Prostate gland (tissue), 2 donors: ENCODE measurements at places on chromosomes 7 and 10.

DNA sequence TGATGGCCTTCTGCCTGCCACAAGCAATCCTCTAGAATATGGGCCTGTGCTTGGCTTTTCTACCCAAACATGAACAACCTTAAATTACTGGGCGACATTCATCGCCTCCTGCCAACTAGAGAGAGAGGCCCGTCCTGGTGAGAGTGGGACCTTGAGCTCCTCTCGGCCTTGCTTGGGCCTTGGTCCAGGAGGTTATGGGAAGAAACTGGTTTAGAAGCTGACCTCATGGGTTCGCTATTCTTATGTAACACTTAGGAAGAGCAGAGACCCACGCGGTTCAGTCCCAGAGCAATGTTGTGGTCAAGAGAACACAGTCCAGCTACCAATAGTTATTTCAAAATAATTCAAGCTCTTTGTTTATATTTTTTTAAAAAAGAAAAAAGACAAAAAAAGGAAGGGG lies 176.3 kb upstream of the ZNF32 start:
- DNase-seq: no peak

- DNase-seq: no peak
Observed at GRCh38 chr10:77458986-77459590, 178.5 kb downstream of the KCNMA1 start.

DNA sequence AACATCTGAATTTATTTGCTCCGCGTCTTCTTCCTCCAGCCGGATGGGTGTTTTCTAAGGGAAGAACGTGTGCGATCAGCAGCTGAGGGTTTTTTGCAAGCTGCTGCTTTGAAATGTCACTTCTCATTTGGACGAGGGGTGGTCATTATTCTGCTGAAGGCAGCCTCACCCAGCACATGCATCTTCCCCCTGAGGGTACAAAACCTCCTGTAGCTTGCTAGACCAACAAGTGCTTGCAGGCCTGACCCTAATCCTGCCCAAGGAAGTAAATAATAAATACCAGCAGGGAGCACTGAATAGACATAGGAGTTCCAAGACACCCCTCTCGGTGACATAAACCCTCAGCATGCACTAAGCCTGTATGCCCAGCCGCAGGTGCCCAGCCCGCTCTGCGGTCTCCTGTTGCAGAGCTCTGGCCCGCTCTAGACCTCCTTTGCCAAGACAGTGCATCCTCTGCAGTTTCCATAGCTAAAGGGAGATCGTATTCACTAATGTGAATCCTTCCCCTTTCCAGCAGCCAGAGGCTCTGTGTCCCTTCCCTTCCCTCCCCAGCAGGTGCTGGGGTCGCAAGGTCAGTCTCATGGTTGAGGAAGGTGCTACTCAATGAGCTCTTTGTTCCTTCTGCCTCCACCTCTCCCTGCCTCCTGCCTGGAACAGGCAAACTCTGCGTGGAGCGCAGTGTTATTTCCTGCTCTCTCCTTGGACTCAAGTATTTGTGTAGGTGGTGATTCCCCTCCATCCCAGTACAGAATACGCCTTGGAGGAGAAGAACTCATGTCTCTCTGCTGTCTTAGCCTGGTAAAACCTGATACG lies 36.6 kb downstream of the SBDS start:
- no peak for DNase-seq

- DNase-seq: no peak
Observed at GRCh38 chr10:115129752-115130151, 36.6 kb downstream of the ATRNL1 start.

DNA sequence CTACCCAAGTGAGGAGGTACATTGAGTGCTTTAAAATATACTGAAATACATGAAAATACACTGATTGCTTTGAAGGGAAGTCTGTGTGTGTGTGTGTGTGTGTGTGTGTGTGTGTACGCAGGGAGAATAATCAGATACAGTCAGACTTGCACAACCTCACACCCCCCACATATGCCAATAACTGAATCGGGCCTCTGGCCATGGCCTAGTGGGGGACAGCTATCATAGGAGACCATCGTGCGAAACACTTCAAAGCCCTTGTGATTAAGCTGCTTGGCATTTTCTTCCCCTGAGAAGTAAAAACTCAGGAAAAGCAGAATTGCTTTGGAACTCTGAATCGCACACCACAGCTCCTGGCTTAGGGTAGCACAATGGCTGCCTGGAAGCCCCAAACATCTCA lies 135.1 kb downstream of the C10orf105 start:
- no peak for DNase-seq

- no peak for DNase-seq
Observed at GRCh38 chr10:68086011-68086410, 10.9 kb upstream of the HERC4 start.

GRCh38 chr7:155729847-155730246 lies 82.4 kb downstream of the SHH start:
- DNase-seq: peak; percentile 70

GRCh38 chr7:14271441-14271840 lies 282.0 kb upstream of the ETV1 start:
- DNase-seq: no peak

DNA sequence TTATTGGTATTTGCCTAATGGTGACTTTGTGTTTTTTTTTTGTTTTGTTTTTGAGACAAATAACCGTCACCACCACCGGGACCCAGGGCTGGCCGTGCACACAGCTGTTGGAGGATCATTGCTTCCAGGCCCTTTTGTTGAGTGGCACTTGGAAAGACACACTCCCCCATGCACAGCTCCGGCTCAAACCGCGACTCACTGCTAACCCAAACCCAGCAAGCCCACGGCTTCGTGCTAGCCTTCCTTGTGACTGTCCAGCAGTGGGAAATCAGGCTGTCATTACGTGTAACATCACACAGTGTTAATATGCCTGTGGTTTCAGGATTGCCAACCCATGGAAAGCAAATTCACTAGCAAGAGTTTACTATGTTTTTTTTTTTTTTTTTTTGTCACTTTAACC lies 17.4 kb downstream of the BNIP3 start:
- no peak for DNase-seq

DNA sequence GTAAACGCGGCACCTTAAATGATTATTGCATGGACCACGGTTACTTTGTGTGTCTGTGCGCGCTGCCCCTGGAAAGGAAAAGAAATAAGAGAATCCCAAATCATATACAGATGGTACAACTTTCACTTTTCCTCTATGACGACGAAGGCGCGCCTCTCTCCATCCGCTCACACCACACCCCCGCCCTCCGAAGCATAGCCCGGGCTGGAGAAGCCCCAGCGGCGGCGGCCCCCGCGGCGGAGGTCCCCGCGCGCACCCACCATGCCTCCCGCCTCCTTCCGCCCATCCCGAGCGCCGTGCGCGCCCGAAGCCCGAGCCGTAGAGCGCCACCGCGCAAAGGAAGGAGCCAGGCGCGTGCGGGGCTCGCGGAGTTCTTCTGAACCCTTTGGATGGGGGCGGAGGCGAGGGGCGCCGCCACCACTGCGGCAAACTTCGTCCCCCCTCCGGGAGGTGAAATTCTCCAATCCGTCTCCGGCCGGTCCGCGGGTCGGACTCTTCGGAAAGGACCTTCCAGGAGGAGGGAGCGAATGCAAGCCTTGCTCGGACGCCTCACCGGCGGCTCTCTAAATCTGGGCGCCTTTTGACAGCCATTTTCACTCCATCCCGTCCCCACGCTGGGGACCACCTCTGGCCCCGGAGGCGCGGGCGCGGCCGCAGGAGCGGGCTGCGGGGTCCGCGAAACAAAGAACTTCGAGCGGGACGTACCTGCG lies 588 bp downstream of the GLI3 start:
- peak; percentile 48 for DNase-seq

GRCh38 chr7:36128448-36129047 lies 24.5 kb upstream of the EEPD1 start:
- peak; percentile 92 for DNase-seq

DNA sequence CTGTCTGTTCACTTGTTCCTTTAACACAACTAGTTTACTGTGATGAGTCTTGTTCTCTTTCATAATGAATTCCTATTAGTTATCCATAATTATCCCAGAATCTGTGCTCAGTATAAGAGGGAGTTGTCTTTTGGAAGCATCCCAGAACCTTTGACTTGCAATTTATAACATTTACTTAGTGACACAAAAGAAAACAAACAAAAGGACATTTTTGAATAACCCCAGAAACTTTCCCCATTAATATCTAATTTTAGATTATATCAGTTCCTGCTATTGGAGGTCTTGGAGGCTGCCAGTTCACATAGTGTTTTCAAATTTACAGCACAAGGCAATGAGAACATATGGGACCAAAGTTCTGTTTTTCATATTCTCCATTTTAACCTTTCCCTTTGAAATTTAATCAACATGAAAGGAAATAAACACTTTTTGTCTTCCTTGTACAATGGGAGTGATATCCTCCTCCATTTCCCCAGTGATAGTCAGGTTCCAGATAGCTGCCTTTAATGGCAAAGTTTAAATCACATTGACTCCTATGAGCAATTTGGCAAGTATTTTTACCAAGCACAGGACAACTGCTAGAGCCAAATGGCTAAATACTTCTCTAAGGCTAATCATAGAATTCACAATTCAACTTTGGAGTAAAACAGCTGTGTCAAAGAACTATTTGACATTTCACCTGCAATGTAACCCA lies 37.1 kb upstream of the GNAT3 start:
- no peak for DNase-seq

DNA sequence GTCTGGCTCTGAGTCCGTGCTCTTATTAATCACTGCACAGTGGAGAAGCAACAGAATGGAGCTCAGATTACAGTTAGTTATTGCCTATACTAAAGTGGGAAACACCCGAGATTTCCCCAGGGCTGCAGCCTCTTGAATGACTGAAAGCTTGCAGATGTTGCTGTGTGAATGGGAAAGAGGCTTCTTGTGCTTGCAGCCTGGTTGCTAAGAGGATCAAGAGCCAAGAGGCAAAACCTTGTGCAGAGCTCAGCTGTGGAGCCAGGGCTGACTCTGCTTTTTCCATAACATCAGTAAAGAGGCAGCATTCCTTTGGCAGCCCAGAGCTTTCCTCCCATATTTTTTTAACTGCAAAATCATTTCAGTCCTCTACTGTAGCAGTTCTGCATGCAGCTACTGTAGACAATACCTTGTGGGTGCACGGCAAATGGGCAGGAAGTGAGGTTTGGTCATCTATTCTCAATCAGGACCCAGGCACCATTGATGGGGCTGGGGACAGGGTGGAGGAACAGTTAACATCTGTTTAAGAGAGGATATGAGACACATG lies 86.5 kb downstream of the RALA start:
- no peak for DNase-seq

GRCh38 chr7:74362266-74362665 lies 73.1 kb downstream of the CLIP2 start:
- no peak for DNase-seq

DNA sequence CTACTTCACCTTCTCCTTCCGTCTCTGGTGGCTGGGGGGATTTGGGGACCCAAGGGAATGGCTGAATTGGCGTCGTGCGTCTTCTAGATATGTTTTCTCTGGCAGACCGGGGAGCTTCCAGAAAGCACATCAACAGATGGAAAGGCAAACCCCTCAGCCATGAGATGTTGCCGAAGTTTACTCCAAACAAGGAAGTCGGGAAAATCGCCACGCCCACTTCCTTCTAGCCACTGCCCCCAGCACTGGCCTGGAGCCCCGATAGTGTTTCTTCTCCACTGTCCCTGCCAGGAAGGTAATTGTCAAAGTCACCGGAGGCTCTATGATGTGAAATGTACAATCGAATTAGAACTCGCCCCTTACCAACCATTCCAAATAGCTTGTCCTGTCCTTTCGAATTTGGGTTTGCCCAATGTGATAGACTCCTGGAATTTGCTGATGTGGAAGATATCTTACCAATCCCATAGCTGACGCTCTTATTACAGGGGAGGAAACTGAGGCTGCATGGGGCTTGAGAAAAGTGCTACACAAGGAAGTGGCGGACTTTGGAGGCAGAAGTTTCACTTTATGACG lies 191.0 kb downstream of the LSM5 start:
- DNase-seq: no peak

DNA sequence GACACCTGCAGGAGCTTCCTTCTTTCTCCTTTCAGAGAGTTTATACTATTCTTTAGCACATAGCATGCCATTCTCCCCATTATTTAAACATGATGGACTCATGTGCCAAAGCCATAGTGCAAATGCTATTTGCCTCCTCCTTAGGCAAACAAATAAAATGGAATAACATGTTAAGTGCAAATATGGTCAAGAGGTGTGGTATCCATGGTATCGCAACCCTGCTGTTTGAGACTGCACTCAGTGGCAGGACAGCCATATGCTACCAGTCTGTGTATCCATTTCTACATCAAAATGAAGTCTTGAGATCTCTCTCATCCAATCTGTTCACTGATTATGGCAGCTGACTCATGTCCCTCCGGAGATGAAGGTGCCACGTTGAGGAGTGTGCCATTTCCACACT lies 22.8 kb downstream of the HEPACAM2 start:
- peak; percentile 54 for DNase-seq

DNA sequence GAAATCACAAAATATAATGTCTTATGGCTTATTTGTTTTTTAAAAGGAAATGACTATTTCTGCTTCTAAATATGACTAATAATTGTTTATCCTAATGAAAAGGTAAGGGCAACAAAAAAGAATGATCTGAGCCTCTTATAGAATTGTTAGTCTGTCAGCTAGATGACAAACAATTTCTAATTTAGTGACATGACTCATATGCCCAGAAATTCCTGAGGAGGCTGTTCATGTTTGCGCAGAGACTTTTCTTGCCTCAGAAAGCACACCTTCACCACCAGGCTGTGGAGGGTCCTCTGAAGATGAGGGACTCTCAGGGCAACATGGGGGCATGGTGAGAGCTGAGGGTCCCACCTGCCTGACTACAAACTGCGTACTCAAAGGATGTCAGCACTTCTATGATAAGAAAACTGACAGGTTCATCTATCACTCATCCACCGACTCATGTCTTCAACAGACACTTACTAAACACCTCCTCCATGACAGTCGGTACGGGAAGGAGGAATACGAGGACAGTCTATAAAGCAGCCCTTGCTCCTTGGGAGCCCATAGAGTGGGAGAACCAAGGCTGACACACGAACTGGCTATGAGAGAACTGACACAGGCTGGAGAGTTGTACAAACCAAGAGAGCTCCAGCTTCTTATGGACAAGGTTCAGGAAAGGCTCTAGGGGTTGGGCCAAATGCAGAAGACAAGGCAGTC lies 102.0 kb downstream of the PKD1L1 start:
- DNase-seq: no peak

DNA sequence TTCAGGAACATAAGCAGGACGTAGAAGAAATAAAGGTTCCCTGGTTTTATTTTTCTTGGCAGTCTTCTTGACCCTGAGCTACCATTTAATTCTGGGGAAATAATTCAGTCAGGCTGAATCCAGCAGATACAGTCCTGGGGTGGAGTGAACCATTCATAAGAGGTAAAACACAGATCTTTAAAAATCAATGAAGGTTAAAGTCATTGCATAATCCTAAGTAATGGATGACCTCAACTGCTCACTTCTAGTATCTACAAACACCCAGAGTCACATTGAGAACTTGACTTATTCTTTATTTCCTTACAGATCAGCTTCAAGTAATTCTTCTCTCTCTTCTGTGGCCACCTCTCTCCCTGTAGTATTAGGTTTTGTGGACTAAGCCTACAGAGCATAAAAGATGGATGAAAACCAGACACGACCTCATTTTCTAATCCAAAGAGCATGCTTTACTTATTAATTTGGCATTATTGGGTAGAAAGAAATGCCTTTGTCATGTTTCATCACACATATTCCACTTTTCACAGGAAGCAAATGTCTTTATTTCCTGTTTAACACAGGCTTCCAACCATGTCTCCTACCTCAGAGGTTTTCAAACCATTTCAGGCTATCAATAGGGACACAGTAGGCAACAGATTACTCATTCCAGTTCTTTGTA lies 182.3 kb upstream of the IMMP2L start:
- no peak for DNase-seq

- DNase-seq: no peak
Observed at GRCh38 chr10:112146799-112147198, 36.8 kb downstream of the GPAM start.

- DNase-seq: no peak
Observed at GRCh38 chr10:1594372-1595241, 142.7 kb downstream of the ADARB2 start.

- no peak for DNase-seq
Observed at GRCh38 chr7:52431082-52431815, 604.2 kb upstream of the POM121L12 start.
